T-cell (primary cell): ENCODE measurements at places on chromosomes 4 and X.

DNA sequence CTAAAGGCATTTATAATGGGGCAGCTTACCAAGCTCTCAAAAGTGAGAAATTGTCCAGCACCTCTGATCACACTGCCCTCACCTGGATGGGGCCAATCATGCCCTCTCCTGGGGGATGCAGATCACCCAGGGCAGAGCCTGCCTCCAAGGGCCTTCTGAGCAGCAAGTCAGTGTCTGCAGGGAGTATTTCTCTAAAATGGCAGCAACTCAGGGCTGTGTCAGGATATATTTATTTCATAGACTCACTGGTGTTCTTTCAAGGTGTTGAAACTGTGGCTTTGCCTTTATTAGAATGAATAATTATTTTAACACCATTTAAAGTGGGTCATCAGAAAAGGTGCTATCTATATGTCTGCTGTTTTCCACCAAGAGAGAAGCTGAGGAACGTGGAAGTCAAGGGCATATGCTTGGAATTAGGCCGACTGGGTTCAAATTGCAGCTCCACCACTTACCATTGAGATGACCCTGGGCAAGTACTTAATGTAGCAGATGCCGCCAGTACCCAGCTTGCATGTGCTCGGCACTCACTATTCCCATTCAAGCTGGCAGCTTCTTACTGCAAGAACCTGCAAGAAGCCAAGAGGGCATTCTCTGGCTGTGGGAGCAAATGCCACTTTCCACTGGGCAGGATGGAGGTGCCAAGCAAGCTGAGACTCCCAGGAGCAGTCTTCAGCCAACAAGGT lies 590.0 kb downstream of the BCOR start:
- no peaks in the 10 kb centered on the region for H3K27me3 ChIP-seq
- peaks cover 2% of the 10 kb centered on the region for H3K4me1 ChIP-seq
- H3K4me3 ChIP-seq: no peak overlapping the region
- DNase-seq: no peak
- H3K27ac ChIP-seq: no peak overlapping the region
- H3K36me3 ChIP-seq: no peaks in the 10 kb centered on the region

GRCh38 chr4:42633605-42634388 lies 23.1 kb downstream of the ATP8A1 start:
- H3K27me3 ChIP-seq: no peaks in the 10 kb centered on the region
- no peak for DNase-seq
- H3K36me3 ChIP-seq: peaks cover 4% of the 10 kb centered on the region

GRCh38 chr4:153538487-153539357 lies 72.6 kb downstream of the TMEM131L start:
- no peaks in the 10 kb centered on the region for H3K27me3 ChIP-seq
- H3K4me1 ChIP-seq: peaks cover 43% of the 10 kb centered on the region
- no peak overlapping the region for H3K4me3 ChIP-seq

GRCh38 chr4:8201321-8201781 lies 2.3 kb downstream of the SH3TC1 start:
- peak overlapping the region; percentile 79 for H3K27ac ChIP-seq
- no peaks in the 10 kb centered on the region for H3K36me3 ChIP-seq
- H3K4me3 ChIP-seq: peak overlapping the region; percentile 25
- peak; percentile 23 for DNase-seq

GRCh38 chr4:113582737-113583136 lies 178.8 kb downstream of the CAMK2D start:
- no peak overlapping the region for H3K4me3 ChIP-seq
- no peaks in the 10 kb centered on the region for H3K27me3 ChIP-seq
- H3K36me3 ChIP-seq: no peaks in the 10 kb centered on the region
- H3K4me1 ChIP-seq: peaks cover 3% of the 10 kb centered on the region
- DNase-seq: no peak

DNA sequence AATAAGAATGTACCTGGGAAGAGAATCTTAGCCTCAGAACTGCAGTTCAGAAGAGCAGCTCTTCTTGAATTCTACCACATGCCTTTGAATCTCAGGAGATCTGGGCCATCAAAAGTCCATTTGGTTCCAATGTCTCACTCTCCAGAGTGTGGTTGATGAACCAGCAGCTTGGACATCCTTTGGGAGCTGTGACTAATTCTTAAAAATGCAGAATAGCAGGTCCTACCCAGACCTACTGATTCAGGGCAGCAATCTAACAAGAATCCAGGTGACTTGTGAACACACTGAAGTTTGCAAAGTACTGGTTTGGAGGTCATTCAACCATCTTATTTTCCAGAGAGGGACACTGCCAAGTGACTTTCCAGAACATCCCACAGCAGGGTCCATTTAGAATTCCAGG lies 244.7 kb downstream of the PACRGL start:
- H3K36me3 ChIP-seq: no peaks in the 10 kb centered on the region
- H3K27ac ChIP-seq: no peak overlapping the region
- no peaks in the 10 kb centered on the region for H3K27me3 ChIP-seq
- no peak for DNase-seq

DNA sequence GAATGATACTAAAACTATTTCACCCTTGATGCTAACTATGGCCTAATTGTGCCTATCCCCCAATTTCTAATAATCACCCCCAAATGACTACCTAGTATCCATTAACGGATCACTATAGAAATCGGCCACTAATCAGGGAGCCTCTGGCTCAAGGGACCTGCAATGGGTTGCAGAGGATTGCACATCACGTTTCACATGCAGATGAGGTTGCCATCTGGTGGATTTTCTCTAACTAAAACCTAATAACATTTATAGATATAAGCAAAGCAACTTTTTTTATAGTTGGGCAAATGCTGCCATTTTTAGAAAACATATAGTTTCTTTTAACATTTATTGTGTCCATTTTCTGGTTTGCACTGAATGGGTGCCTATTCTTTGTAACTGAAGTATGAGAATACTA lies 28.3 kb upstream of the ALG13 start:
- no peak overlapping the region for H3K27ac ChIP-seq
- no peak overlapping the region for H3K4me3 ChIP-seq
- H3K4me1 ChIP-seq: no peaks in the 10 kb centered on the region
- DNase-seq: no peak
- H3K36me3 ChIP-seq: no peaks in the 10 kb centered on the region
- peaks cover 11% of the 10 kb centered on the region for H3K27me3 ChIP-seq

- H3K36me3 ChIP-seq: no peaks in the 10 kb centered on the region
- no peak for DNase-seq
- no peaks in the 10 kb centered on the region for H3K27me3 ChIP-seq
- no peak overlapping the region for H3K4me3 ChIP-seq
Measured at GRCh38 chr4:151729731-151730559, 30.9 kb downstream of the GATB start.

DNA sequence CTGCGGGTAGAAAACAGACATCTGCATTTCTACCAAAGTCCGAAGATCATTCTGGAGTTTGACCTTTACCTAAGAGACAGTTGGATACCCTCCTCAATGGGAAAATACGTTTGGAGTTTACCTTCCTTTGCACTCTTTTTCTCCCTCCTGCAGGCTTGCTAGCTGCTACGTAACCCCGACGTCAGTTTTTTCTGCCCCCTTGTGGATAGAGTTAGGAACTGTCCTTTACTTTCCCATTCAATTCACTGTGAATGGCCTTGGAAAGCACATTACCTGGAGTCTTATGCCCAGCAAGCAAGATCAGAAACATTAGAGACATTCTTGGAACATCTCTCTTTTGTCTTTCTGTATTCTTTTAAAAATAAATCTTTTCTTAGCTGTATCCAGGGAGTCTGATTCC lies 250.7 kb downstream of the NAP1L3 start:
- H3K4me3 ChIP-seq: no peak overlapping the region
- H3K27me3 ChIP-seq: no peaks in the 10 kb centered on the region
- no peak for DNase-seq

GRCh38 chr4:124085561-124086180 lies 626.9 kb downstream of the ANKRD50 start:
- H3K4me3 ChIP-seq: no peak overlapping the region
- H3K27ac ChIP-seq: no peak overlapping the region
- no peak for DNase-seq
- no peaks in the 10 kb centered on the region for H3K4me1 ChIP-seq

GRCh38 chr4:186008057-186008456 lies 60.9 kb upstream of the TLR3 start:
- H3K36me3 ChIP-seq: no peaks in the 10 kb centered on the region
- DNase-seq: no peak
- no peak overlapping the region for H3K4me3 ChIP-seq
- peaks cover 11% of the 10 kb centered on the region for H3K27me3 ChIP-seq
- H3K4me1 ChIP-seq: no peaks in the 10 kb centered on the region

- H3K27ac ChIP-seq: no peak overlapping the region
- no peaks in the 10 kb centered on the region for H3K4me1 ChIP-seq
Measured at GRCh38 chrX:31820430-31821210, 748.8 kb upstream of the FTHL17 start.

DNA sequence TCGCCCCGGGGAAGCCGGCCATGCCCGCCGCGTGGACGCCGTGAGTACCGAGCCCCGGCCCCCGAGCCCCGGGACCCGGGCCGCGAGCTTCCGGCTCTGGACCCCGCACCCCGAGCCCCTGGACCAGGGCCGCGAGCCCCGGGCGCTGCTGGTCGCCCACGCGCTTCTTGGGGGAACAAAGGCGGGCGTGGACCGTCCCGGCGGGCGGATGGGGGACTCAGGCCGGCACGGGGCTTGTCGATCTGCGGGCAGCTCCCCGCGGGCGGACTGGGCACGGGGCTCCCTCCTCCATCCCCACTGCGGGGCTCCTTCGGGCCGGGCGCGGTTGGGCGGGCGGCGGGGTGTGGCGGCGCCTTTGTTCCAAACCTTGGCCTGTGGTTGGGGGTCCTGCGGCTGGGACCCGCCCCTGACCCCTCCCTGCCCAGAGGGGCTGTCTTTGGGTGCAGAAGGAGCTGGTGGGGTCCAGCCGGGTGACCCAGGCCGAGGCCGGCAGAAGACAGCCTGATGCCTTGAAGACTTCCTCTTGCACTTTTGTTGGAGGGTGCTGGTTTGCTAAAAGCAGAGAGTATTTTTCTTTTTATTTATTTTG lies 25.2 kb upstream of the ADD1 start:
- no peak for DNase-seq
- H3K27ac ChIP-seq: peak overlapping the region; percentile 23
- H3K27me3 ChIP-seq: no peaks in the 10 kb centered on the region

DNA sequence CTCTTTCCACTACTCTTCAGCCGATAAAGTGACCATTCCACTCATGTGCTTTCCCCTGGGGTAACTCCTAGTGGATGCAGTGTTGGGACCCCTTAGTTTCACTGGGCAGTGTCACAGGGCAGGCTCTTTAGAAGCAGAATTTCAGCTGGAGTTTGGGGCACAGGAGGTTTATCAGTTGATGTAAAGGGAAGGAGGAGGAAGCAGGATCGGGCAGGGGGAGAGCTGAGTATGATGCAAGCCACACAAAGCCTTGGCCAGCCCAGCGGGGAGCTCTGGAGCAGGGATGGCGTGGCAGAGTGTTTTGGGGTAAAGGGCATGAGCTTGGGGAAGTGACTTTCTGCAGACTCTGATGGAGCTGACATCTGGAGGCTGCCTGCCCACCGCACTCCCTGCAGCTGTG lies 19.3 kb downstream of the WDR13 start:
- no peaks in the 10 kb centered on the region for H3K27me3 ChIP-seq
- no peak overlapping the region for H3K27ac ChIP-seq
- no peaks in the 10 kb centered on the region for H3K36me3 ChIP-seq
- no peak overlapping the region for H3K4me3 ChIP-seq
- no peaks in the 10 kb centered on the region for H3K4me1 ChIP-seq

- no peaks in the 10 kb centered on the region for H3K4me1 ChIP-seq
- H3K27ac ChIP-seq: no peak overlapping the region
- peaks cover 10% of the 10 kb centered on the region for H3K27me3 ChIP-seq
- DNase-seq: no peak
- no peak overlapping the region for H3K4me3 ChIP-seq
- no peaks in the 10 kb centered on the region for H3K36me3 ChIP-seq
Measured at GRCh38 chr4:40617872-40618271, 11.8 kb downstream of the RBM47 start.

GRCh38 chr4:179663641-179664429 lies 2221.6 kb upstream of the AGA start:
- no peaks in the 10 kb centered on the region for H3K27me3 ChIP-seq
- H3K4me1 ChIP-seq: no peaks in the 10 kb centered on the region
- H3K27ac ChIP-seq: no peak overlapping the region
- no peaks in the 10 kb centered on the region for H3K36me3 ChIP-seq
- no peak for DNase-seq

GRCh38 chrX:138938003-138938402 lies 226.5 kb upstream of the FGF13 start:
- no peak overlapping the region for H3K27ac ChIP-seq
- no peak overlapping the region for H3K4me3 ChIP-seq
- no peaks in the 10 kb centered on the region for H3K27me3 ChIP-seq
- DNase-seq: no peak
- H3K36me3 ChIP-seq: no peaks in the 10 kb centered on the region

DNA sequence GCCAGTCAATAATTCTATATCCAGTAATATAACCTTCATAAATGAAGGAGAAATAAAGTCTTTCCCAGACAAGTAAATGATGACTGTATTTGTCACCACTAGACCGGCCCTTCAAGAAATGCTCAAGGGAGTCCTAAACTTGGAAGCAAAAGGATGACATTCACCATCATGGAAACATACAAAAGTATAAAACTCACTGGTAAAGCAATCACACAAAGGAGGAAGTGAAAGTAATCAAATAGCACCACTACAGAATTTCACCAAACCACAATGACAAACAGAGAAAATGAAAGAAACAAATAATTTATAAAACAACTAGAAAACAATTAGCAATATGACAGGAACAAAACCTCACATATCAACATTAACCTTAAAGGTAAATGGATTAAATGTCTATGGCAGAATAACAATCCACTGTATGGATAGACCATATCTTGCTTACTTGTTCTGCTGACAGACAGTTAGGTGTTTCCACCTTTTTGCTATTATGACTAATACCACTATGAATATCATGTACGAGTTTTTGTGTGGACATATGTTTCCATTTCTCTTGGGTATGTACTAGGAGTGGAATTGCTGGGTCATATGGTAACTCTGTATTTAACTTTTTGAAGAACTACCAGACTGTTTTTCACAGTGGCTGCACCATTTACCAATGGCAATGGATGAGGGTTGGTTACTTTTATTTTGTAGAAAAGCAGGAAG lies 44.9 kb downstream of the NAT8L start:
- H3K27me3 ChIP-seq: no peaks in the 10 kb centered on the region
- H3K4me3 ChIP-seq: no peak overlapping the region
- no peak for DNase-seq
- no peak overlapping the region for H3K27ac ChIP-seq
- H3K36me3 ChIP-seq: no peaks in the 10 kb centered on the region

DNA sequence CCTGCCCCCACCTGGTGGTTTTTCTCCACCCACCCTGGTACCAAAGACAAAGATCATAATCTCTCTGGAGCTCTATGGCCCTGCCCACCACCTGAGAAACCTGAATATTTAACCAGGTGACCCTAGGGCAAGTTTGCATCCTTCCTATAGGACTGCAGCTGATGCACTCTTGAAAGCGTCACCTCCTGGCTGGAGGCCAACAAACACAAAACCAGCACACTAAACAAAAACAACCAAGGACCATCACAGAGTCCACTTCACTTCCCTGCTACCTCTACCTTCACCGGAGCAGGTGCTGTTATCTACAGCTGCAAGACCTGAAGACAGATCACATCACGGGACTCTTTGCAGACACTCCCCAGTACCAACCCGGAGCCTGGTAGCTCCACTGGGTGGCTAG lies 296.7 kb upstream of the FGF13 start:
- H3K36me3 ChIP-seq: no peaks in the 10 kb centered on the region
- DNase-seq: no peak
- H3K4me3 ChIP-seq: no peak overlapping the region
- no peak overlapping the region for H3K27ac ChIP-seq
- H3K27me3 ChIP-seq: no peaks in the 10 kb centered on the region

- DNase-seq: no peak
- H3K4me3 ChIP-seq: no peak overlapping the region
- no peaks in the 10 kb centered on the region for H3K27me3 ChIP-seq
- H3K36me3 ChIP-seq: no peaks in the 10 kb centered on the region
Measured at GRCh38 chrX:112789931-112790330, 50.7 kb downstream of the AMOT start.
